AG04449 (cell line): ENCODE measurements at places on chromosomes 11 and 22.

GRCh38 chr11:31761636-31762035, 49.5 kb downstream of the PAX6 start:
- no peak for DNase-seq

DNA sequence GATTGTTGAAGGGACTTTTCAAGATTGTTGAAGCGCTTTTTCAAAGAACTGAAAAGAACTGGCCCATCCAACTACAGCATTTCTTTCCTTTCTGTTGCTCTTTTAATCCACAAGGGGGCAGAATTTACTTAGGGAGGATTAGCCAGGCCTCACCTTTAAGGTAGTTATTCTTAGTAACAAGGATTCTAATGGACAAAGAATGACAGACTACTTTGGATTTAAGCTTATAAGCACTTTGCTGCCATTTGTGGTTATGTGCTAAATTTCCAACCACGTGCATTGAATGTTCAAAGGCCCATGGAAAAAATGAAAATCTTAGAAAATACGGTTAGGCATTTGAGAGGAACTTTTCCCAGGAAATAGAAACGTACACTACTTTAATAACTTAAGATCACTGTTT, 49.5 kb upstream of the HSPA8 start:
- DNase-seq: no peak

- no peak for DNase-seq
Observed at GRCh38 chr22:32352681-32353080, 5.0 kb upstream of the RFPL3 start.

GRCh38 chr11:16833026-16833425, 94.6 kb downstream of the C11orf58 start:
- DNase-seq: no peak

GRCh38 chr22:44710474-44711240, 8.7 kb downstream of the PRR5 start:
- DNase-seq: no peak

DNA sequence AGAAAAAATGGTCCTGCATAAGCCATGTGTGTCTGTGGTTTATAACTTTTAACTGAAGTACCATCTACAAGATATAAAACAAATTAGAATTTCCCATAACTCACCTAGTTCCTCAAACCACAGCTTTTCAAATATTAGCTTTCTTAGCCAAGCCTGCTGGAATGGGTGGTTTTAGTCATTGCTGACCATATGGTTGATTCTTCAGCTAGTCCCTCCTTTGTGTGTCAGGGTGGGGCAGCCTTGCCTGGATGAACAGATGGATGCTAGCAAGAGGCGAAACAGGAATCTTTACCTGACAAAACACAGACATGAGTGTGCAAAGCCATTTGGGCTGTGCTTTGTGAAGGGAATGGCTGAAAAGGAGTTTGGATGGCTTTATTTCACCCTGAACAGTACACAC, 6.9 kb upstream of the B3GNT6 start:
- no peak for DNase-seq

DNA sequence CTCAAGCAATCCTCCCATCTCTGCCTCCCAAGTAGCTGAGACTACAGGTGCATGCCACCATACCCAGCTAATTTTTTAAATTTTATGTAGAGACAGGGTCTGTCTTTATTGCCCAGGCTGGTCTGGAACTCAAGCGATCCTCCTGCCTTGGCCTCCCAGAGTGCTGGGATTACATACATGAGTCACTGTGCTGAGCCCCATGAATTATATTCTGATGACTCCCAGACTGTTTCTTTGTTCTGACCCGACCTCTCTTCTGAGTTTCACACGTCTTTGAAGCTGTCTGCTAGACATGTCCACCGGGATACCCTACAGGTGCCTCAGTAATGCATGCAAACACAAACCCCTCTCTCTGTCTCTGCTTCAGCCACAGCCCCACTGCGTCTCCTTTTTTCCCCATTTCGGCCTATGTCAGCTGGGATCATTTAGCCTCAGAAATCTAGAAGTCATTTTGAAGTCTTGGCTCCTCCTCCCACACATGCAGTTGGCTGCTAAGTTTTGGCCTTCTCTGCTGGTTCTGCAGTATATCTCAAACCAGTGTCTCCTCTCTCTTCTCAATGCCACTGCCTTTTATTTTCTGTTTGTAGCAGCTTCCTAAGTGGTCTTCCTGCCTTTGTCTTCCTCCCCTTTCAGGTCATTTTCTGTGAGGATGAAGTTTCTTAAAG, 4.8 kb downstream of the VPS26B start:
- DNase-seq: no peak

DNA sequence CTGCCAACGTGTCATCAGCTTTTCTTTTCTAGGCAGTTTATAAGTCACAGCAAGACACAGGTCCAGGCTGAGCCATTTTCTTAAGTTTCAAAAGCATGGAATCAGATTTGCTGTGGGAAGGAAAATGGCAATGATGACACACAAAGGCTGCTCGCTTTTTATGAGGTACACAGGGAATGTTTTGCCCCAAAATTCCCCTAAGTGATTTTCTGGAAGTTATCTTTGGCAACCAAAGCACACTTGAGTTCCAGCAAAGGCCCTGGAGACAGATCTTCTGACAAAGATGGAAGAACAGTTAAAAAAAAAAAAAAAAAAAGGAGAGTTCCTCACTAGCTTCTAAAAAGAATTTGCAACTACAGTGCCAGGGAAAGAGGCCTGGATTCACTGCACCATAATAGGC, 260.8 kb downstream of the LARGE1 start:
- DNase-seq: no peak

DNA sequence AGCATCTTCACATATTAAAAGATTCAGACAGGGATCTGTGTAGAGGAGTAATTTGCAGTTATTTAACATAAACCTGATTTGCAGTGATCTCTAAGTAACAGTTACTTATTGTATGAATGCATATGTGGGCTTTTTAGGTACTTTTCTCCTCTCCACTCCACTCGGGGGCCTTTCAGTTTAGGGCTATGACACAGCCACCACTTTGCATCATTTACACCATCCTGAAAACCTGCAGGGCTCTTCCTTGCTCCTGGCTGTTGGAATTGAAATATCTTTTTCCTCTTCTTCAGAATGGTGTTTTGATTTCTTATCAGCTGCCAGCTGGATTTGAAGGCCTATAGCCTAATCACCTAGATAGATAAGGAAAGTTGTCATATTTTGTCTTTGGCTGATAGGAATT, 580.8 kb downstream of the NELL1 start:
- no peak for DNase-seq

DNA sequence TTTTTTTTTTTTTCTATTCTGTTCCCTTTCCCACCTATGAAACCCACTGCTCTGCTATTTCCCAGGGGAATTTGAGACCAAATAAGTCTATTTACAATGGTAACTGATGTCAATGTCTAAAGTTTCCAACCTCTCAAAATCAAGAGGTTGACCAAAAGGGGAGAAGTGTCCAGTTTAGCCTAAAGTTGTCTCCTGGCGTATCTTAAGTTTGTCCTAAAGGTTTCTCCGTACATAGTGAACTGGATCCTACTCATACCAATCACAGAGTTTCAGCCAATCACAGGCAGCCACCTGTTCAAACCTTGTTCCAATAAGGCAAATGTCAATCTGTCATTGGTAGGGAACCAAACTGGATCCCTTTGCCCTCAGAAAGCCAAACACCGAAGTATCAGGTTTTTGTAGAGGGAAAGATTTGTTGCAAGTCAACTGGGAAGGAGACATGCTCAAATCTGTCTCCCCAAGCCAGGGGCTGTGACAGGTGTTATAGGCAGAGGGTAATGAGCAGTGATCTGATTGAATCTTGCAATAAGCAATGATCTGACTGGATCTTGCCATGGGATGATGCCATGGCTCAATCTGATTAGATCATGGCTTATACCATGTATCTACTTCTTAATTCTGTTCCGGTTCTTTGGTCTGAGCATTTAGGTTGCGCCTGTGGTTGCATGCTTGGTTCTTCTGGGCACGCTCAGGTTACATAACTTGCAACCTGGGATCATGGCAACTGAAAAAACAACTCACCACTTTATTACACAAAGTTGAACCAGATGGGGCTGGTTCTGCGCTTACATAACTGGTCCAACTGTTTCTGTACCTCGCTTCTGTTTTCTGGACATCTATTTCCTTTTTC, 1.1 kb upstream of the VPS37C start:
- no peak for DNase-seq

DNA sequence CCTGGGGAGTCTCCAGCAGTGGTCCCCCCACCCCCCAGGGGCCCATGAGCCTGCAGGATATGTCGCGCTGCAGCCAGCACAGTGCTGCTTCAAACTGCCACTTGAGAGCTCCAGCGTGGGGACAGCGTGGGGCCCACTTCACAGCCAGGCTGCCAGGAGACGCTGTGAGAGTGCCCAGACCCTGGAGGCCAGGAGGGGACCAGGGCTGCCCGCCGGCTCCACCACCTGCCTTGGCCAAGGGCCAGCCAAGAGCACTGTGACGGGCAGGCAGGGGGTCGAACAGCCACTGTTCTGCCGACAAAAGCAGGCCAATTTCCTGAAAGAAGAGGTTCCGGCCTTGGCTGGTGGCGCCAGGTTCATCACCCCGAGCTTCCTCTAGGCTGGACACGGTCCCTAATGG, 60.2 kb downstream of the FLRT1 start:
- DNase-seq: no peak

GRCh38 chr22:43592476-43592875, 180.7 kb downstream of the MPPED1 start:
- DNase-seq: no peak

GRCh38 chr11:111499483-111499882, 12.7 kb downstream of the BTG4 start:
- no peak for DNase-seq

DNA sequence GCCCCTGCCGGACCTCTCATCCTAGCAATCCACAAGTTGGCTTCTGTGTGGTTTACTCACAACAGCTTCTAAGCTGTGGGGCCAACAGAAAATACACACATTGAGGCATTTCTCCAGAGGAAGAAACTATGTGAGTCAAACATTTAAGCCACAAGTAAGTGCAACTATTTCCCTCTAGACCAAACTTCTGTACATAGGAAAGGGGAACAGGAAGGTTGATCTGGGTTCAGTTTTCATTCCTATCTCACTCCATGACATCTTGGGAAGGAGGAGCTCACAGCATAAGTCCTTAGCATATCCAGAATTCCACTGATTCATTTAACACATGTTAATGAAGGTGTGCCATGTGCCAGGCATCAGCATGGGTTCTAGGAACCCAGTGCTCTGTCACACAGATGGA, 72.8 kb upstream of the PICALM start:
- DNase-seq: no peak

DNA sequence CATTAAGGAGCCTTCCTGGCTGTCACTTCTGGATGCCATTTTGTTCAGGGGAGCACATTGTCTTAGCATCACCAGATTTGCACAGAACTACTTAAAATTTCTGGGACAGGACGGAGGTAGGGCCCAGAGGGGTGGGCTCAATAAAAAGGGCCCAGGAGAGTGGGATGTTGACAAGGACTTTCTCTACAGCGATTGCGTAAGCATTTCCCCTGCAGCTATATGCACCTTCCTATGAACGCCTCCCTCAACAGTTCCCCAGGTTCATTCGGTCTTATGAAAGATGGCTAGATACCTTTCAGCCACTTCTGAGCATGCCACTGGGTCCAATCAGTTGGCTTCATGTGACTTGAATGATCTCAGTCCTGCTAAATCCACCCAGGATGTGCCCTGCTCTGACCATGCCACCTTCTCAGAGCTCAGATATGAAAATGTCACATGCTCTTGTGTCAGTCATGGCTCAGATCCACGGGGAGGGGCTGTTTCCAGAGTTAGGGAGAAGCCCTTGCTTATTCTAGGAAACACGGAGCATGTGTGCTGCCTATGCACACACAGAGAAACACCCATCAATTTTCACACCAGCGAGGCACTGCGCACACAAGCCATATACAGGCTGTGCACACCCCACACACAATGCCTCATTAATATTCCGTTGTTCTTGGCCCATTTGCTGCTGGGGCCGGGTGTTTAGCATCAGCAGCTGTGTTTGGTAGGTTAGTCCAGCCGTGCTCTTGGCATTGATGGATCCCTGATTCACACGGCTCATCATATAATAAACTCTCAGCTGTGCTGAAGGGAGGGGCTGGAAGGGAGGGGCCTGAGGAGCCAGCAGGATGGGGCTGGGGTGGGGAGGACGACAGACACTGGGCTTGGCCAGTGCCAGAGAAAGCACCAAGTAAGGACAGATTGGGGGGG, 52.5 kb upstream of the NNMT start:
- DNase-seq: no peak

DNA sequence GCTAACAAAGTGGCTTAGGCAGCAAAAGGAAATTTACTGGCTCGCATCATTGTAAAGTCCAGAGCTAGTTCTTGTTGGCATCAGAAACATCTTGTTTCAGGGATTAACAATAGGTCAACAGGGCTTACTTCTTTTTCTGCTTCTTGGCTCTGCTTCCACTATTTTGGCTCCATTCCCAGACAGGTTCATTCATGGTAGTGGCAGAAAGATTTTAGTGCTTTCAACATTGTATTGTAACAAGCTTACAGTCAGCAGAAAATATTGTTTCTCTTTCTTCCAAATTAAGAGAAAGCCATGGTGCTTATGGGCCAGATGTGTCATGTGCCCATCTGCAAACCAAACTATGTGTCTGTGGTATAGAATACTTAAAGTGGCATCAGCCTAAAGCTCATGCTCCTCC, 315.6 kb downstream of the RAB38 start:
- DNase-seq: no peak

- no peak for DNase-seq
Observed at GRCh38 chr11:18203723-18204122, 31.1 kb downstream of the MRGPRX4 start.

DNA sequence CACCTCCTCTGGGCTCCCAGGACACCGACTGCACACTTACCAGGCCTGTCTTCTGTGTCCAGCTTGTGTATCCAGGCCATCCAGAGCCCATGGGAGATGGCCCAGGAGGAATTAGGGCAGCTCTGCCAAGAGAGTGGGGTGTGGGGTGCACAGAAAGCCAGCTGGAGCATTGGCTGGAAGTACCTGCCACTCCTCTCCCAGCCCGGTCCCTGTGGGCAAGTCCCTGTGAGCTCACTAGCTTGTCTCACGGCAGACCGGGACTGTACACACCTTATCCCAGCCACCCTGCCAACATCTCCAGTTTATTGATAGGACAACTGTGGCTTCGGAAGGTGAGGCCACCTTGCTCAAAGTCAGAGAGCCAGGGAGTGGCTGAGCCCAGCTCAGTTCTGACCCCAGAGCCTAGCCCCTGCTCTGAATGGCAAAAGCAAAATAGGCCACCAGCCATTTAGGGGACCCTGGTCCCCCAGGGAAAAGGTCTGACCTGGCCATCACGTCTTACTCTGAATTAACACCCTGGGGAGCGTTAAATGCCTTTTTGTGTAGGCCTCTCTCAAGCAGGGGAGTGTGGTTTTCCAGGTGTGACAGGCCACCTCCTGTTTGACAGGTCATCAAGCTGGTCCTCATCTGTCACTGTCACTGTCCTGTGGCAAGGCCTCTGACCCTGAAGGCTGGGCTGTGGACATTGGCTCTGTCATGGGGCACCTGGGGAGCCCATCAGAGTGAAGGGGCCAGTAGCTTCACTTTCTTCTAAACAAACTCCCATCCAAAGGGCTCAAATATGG, 15.1 kb downstream of the UQCR10 start:
- no peak for DNase-seq

GRCh38 chr11:78226684-78227680, 38.3 kb downstream of the USP35 start:
- DNase-seq: no peak
